ENCODE measurements at places on chromosomes 2 and 18.

DNA sequence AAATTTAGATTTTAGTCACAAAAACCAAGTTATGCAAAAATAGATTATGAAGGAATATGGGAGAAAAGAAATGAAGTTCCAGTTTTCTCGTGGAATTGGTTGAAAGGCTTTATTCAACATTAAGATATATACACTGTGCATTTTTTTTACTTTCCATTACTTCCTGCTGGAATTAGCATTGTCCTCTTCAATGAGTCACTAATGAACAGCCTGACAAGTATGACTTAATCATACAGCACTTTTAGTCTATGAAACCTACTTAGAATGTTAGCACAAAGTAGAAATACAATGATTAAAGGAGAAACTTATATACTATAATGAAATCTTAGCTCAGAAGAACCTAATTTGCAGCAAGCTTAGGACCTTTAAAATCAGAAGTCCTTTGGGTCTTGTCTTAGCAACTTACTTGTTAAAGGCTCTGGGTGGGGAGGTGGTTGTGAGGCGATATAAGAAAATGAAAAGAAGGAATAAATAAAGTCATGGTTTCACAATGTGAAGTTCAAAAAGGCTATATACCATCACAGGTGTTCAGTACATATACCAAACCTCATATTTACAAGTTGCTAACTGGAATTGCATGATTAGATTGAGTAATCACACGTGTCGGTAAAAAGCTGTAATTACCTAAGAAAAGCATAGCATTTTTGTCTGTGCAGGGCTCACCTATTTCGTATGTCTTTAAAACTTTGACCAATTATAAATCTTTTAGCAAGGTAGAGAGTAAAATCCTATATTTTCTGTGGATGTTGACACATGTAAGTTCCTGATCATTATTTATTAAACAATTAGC is 236.8 kb downstream of the CAMKMT start:
- DNase-seq: no peak
- no peaks in the 10 kb centered on the region for H3K27me3 ChIP-seq
- no peaks in the 10 kb centered on the region for H3K4me1 ChIP-seq
- H3K4me3 ChIP-seq: no peak overlapping the region
- H3K27ac ChIP-seq: no peak overlapping the region

DNA sequence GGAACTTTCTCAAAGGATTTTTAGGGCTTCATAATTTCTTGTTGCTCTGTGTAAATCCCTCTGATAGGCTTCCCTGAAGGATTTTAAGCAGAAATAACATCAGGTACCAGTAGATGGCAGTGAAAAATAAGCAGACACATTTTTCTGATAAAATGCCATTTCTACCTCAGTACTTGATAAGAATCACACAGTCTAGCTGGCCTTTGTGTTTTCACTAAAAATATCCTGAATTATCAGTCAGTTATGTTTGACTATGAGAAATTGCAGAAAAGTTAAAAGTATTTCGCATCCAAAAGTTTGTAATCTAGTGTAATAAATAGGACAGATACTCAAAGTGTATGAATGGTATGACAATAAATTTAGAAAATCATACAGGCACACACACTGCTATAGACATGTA is 68.7 kb downstream of the DNAJC10 start:
- no peaks in the 10 kb centered on the region for H3K27me3 ChIP-seq
- H3K4me3 ChIP-seq: no peak overlapping the region

- no peaks in the 10 kb centered on the region for H3K27me3 ChIP-seq
- peaks cover 19% of the 10 kb centered on the region for H3K36me3 ChIP-seq
- H3K4me1 ChIP-seq: peaks cover 23% of the 10 kb centered on the region
- no peak overlapping the region for H3K27ac ChIP-seq
- H3K4me3 ChIP-seq: no peak overlapping the region
Observed at GRCh38 chr2:24886691-24887304, 33.2 kb downstream of the ADCY3 start.

DNA sequence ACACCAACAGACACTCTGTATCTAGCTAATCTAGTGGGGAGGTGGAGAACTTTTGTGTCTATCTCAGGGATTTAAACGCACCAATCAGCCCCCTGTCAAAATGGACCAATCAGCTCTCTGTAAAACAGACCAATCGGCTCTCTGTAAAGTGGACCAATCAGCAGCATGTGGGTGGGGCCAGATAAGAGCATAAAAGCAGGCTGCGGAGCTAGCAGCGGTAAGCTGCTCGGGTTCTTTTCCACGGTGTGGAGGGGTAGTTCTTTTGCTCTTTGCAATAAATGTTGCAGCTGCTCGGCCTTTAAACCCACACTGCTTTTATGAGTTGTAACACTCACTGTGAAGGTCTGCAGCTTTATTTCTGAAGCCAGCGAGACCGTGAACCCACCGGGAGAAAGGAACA is 51.3 kb upstream of the FOXI3 start:
- DNase-seq: no peak
- H3K27me3 ChIP-seq: no peaks in the 10 kb centered on the region
- H3K4me3 ChIP-seq: no peak overlapping the region
- H3K36me3 ChIP-seq: no peaks in the 10 kb centered on the region

GRCh38 chr2:54503192-54503591 is 47.1 kb downstream of the SPTBN1 start:
- DNase-seq: peak; percentile 34
- no peaks in the 10 kb centered on the region for H3K4me1 ChIP-seq
- H3K27me3 ChIP-seq: no peaks in the 10 kb centered on the region
- no peak overlapping the region for H3K4me3 ChIP-seq
- H3K36me3 ChIP-seq: no peaks in the 10 kb centered on the region

- peak; percentile 22 for DNase-seq
- no peaks in the 10 kb centered on the region for H3K4me1 ChIP-seq
- no peak overlapping the region for H3K4me3 ChIP-seq
- H3K27me3 ChIP-seq: peaks cover 2% of the 10 kb centered on the region
- H3K27ac ChIP-seq: no peak overlapping the region
- H3K36me3 ChIP-seq: no peaks in the 10 kb centered on the region
Observed at GRCh38 chr2:217142649-217143266, 282.9 kb upstream of the TNP1 start.

DNA sequence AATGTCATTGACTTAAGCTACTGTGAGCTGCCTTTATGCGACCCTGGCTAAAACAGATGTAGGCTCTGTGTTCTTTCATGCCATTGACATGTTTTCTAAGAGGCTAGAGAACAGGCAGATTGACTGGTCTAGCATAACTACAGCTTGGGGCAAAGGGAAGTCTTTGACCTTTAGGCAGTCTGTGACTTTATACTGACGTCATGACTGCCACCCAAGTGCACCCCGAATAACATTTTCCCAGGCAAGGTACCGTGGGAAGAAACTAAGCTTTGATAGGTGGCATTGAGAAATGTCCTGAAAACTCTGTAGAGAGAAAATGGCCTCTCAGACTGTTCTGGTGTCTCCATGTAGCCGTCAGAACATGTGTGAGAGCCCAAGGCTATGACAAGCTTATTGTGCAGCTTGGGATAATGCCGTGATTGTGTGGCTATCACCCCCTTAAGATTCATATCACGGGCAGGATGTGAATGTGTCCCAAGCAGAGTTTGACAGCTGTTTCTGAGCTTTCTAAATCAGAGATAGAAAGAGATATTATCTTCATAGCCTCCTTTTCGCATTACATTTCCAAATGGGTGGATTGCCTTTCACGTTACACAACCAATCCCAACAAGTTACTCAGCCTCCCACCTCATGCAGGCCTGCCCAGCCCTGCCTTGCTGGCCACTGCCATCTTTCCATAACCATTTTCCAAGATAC is 672.2 kb upstream of the ACVR2A start:
- no peak for DNase-seq
- no peak overlapping the region for H3K4me3 ChIP-seq
- H3K4me1 ChIP-seq: no peaks in the 10 kb centered on the region
- peaks cover 3% of the 10 kb centered on the region for H3K27me3 ChIP-seq

DNA sequence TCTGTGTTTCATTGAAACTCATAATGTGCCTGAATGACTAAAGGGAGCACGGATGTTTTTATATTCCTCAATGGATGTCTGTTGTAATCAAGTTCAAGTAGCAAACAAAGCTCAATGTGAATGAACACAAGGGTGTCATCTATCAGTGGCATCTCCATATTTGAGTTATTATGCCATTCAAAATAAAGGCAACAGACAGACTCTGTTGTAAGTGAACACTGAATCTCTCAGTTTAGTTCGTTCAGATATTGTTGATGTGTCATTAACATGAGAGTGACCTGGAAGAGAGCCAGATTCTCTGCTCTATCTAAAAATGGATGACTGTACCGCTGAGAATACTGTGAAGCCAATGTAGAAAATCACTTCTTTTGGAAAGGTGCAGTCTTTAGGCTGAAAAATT is 118.7 kb downstream of the NUP35 start:
- no peak for DNase-seq
- no peaks in the 10 kb centered on the region for H3K4me1 ChIP-seq
- H3K4me3 ChIP-seq: no peak overlapping the region
- no peak overlapping the region for H3K27ac ChIP-seq
- no peaks in the 10 kb centered on the region for H3K27me3 ChIP-seq

DNA sequence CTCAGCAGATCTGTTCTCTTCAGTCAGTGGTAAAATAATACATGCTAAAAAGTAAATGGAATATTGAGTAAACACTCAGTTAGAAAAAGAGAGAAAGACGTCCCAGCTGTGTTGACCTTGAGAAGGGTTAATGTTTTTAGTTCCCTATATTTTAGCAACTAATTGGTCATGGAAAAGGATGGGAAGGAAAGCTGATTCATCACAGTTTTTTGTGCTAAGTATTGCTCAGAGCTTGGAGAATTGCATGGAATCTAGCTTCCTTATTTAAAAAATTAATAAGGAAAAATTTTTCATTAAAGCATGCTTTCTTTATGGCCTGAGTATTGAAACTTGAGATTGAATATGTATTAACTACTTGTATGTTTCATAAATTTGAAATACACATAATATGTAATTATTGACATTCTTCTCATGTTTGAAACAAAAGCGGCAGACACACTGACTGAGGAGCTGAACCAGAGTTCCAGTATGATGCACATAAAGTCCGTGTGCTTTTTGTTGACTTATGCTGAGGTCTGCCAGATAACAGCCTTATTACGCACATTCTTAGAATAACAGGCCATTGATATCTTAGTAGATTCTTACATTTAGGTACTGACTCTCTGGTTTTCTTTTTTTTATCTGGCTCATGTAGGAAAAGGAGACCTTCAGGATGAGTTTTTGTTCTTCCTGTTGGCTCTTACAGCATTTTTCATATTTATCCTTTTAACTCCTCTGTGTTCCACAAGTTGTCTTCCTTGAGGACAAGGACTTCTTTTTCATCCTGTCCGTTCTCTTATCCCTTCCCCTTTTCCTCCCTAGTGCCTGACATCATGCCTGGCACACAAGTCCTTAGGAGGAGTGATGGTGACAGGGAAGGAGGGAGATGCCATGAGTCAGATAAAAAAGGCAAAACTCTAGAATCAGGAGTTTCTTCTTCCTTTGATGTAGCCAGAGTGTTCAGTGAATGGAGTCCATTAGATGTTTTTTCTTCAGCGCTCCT is 194.1 kb downstream of the PTPRM start:
- DNase-seq: no peak
- H3K4me1 ChIP-seq: no peaks in the 10 kb centered on the region
- H3K27ac ChIP-seq: no peak overlapping the region
- H3K36me3 ChIP-seq: no peaks in the 10 kb centered on the region

- H3K4me3 ChIP-seq: no peak overlapping the region
- H3K27me3 ChIP-seq: no peaks in the 10 kb centered on the region
- peaks cover 29% of the 10 kb centered on the region for H3K36me3 ChIP-seq
- no peaks in the 10 kb centered on the region for H3K4me1 ChIP-seq
Observed at GRCh38 chr2:23721454-23721826, 205.5 kb downstream of the ATAD2B start.

GRCh38 chr2:186183406-186183805 is 302.7 kb upstream of the ZC3H15 start:
- no peaks in the 10 kb centered on the region for H3K36me3 ChIP-seq
- no peaks in the 10 kb centered on the region for H3K4me1 ChIP-seq

DNA sequence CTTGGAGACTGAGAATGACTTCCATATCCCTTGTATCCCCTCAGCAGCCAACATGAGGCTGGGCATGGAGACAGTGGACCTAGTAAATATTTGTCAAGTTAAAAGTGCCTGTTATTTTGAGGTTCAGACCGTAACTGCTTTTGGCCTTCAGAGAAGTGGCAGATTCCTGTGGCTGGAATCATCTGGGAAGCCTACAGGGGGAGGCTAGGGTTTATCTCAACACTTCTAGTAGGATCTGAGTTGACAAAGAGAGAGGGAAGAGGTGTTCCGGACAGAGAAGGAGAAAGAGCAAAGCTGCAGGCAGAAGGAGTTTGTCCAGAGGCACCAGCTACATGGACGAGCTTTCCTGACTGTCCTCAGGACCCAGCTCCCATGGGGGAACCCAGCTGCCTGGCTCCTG is 27.0 kb downstream of the SLC14A2 start:
- peaks cover 7% of the 10 kb centered on the region for H3K27me3 ChIP-seq
- H3K27ac ChIP-seq: no peak overlapping the region
- no peak overlapping the region for H3K4me3 ChIP-seq
- H3K4me1 ChIP-seq: no peaks in the 10 kb centered on the region
- no peaks in the 10 kb centered on the region for H3K36me3 ChIP-seq

DNA sequence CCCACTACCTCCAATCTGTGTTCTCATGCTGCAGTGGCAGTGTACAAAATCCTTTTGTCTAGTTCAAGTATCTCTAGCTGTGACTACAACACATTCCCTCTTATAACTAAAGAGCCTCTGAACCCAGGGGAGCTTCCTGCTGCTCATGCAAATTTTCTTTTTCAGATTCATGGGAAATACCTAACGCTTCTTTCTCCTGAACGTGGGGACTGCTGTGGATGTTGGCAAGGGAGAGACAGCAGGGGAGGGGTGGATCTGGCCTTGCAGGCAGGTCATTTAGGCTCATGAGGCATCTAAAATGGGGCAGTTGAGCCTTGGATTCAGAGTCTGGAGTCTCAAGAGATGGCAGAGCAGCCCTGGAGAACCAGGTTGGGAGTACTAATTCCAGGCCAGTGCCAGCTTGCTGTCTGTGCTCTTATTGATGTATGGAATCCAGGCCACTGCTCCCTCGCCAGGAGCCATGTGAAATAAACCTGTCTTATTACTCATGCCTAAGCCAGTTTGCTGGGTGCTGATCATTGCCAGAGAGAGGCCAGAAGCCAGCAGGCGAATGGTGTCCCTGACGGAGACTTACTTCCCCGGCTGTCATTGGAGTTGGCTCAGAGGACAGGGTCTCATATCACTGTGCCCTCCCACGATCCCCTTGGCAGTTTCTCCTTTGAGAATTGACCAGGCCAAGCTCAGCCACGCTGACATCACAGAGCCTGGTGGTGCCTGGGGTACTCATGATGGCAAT is 29.2 kb upstream of the TNP1 start:
- DNase-seq: no peak
- no peak overlapping the region for H3K27ac ChIP-seq
- H3K27me3 ChIP-seq: peaks cover 7% of the 10 kb centered on the region
- no peaks in the 10 kb centered on the region for H3K36me3 ChIP-seq
- H3K4me1 ChIP-seq: no peaks in the 10 kb centered on the region
- no peak overlapping the region for H3K4me3 ChIP-seq

DNA sequence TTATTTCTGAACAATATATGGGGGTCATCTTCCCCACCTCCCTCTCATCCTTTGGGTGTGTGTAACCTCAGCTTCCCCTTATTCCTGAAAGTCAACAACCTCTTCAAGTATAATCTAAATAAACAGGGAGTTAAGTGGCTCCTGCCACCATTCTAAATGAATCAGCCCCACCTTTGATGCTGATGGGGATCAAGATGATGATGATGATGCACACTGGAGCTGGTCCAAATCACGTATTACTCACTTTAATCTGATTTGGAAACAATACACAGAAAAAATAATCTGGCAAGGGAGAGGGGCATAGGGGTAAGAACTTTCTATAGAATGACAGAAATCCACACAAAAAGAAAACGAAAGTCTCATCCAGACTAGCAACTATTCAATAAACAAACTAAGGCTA is 7.1 kb downstream of the ACVR1 start:
- no peak overlapping the region for H3K4me3 ChIP-seq
- H3K36me3 ChIP-seq: peaks cover 43% of the 10 kb centered on the region
- no peaks in the 10 kb centered on the region for H3K27me3 ChIP-seq
- no peak for DNase-seq

Measured in activated CD4-positive, alpha-beta T cell treated with anti-CD3 and anti-CD28 coated beads, Interleukin-2, amount 10 ng/mL, durations not matched to agents 7 days and 5 days (primary cell).